ENCODE measurements at places on chromosomes 1 and 21.

DNA sequence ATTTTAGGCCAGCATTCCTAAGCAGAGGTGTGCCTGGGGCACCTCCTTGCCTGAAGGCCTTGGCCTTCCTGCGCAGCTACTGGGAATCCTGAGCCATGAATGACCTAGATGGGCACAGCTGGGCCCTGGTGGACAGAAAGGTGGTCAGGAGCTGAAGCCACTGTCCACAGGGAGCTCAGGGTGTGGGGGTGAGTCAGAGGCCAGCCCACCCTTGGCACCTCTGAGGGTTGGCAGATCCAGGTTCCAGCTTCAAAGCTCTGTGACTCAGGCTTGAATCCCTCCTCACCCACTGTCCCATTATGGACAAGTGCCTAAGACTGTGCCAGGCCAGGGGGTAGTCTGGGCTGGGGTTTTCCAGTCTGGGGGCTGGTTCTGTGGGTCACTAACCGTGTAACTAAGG, 6.4 kb upstream of the EDN2 start:
- no peak for DNase-seq

DNA sequence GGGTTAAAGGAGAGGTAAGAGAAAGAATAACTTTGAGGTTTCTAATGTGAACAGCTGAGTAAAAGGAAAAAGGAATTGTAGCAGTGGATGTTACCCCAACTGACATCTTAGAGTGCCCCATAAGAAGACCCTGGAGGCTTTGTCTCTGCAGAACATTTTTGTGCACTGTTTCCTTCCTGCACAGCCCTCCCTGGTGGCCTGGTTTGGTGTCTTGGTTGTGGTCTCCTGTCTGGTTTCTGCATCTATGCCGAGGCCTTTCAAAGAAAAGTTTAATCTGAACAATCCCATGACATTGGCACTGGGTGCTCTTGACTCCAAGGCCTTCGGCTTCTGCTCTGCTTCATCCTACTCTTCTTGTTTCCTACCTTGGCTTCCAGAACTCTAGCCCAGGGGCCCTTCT, 57.8 kb downstream of the RHOU start:
- no peak for DNase-seq

- DNase-seq = peak; percentile 92
These were observed 62.0 kb upstream of the RASAL2 start for GRCh38 chr1:178031856-178032320.

- DNase-seq = no peak
These were observed 63.7 kb upstream of the LGALS8 start for GRCh38 chr1:236460103-236460502.

- DNase-seq = no peak
These were observed 6.8 kb downstream of the CASQ2 start for GRCh38 chr1:115761601-115762302.

DNA sequence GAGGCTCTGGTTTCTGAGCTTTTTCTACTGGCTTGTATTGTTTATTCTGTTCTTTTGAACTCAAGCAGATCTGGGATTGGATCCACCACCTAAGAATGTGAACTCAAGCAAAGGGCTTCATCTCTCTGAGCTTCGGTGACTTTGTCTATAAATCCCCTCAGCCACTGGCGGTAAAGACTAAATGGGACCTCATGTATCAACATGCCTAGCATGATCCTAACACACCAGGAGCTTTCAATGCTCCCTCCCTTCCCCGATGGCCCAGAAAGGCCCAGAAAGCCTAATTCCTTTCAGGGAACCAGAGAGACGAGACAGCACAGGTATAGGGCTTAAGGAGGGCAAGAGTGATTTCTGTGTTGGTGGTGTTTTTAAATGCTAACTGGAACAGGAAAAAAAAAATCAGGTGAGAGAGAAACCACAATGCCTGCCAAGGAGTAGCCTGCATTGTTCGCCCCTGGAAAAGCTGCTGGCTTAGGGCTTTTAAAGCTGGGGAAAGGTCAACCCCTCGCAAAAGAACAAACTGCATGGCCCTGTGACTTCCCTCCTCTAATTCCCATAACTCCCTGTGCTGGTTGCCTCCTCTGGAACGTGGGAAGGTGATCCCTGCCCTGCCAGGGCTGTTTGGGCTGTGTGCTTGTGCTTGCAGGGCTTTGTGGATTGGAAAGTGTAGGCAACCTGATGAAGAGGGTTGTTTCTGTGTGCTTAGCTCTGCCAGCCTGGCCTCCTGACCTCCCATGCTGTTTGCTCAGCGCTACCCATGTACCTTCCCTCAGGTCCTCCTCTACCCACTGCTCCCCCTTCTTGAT, 147.0 kb downstream of the PLPP3 start:
- no peak for DNase-seq

GRCh38 chr21:16956824-16957223, 556.0 kb upstream of the CXADR start:
- no peak for DNase-seq

GRCh38 chr1:108590957-108591356, 31.1 kb downstream of the EEIG2 start:
- DNase-seq = no peak
